ENCODE measurements at places on chromosomes 3 and 15. TPM values are rescaled to one million over a fixed set of nuclear protein-coding genes. Genes with fewer than 3 reads are reported as not detected.

ASB14 gene
- total RNA-seq: not detected

C3orf20 gene
- total RNA-seq: under 0.01 TPM

CCR9 gene
- not detected for total RNA-seq

ATP13A5 gene
- total RNA-seq: not detected

SIDT1 gene
- total RNA-seq: not detected

LRRC58 gene
- total RNA-seq: 12.6 TPM

WNT7A gene
- 0.60 TPM for total RNA-seq

NR1I2 gene
- total RNA-seq: not detected

IMPG2 gene
- total RNA-seq: 0.23 TPM

SLC12A1 gene
- not detected for total RNA-seq

SLC28A2 gene
- total RNA-seq: not detected

SNRK gene
- 11.8 TPM for total RNA-seq

SIN3A gene
- 45.0 TPM for total RNA-seq

JAGN1 gene
- 31.5 TPM for total RNA-seq

ADAMTS7 gene
- total RNA-seq: 8.9 TPM

TMCO5A gene
- total RNA-seq: not detected

ZIC1 gene
- 1.6 TPM for total RNA-seq

CNTN3 gene
- total RNA-seq: 3.5 TPM

HRG gene
- not detected for total RNA-seq

EFCAB12 gene
- not detected for total RNA-seq

EHHADH gene
- 3.2 TPM for total RNA-seq

ZNF445 gene
- total RNA-seq: 9.1 TPM

CP gene
- total RNA-seq: 30.1 TPM

GABPB1 gene
- 50.3 TPM for total RNA-seq

TMEM41A gene
- 7.4 TPM for total RNA-seq

KBTBD8 gene
- total RNA-seq: 4.7 TPM

GOLGA8M gene
- 0.45 TPM for total RNA-seq

SYNPR gene
- not detected for total RNA-seq

CHRNA5 gene
- total RNA-seq: 0.53 TPM

AADAC gene
- 1.8 TPM for total RNA-seq

GPR27 gene
- total RNA-seq: 0.08 TPM

DPPA2 gene
- total RNA-seq: not detected

STRA6 gene
- total RNA-seq: 26.2 TPM

GP9 gene
- not detected for total RNA-seq

ZDHHC19 gene
- total RNA-seq: not detected

SLC6A11 gene
- not detected for total RNA-seq

MYO5C gene
- under 0.01 TPM for total RNA-seq

THAP10 gene
- 0.35 TPM for total RNA-seq

SNRPN gene
- total RNA-seq: 147 TPM

MORC1 gene
- not detected for total RNA-seq

VGLL3 gene
- total RNA-seq: 2.9 TPM

FAM107A gene
- total RNA-seq: under 0.01 TPM

GOLGA6L9 gene
- 3.9 TPM for total RNA-seq

ANKUB1 gene
- total RNA-seq: not detected

SCN11A gene
- under 0.01 TPM for total RNA-seq

RBPMS2 gene
- not detected for total RNA-seq

PRKCD gene
- 7.7 TPM for total RNA-seq

GABRR3 gene
- total RNA-seq: not detected

C2CD4A gene
- total RNA-seq: not detected

NAA80 gene
- total RNA-seq: 1.8 TPM

DUT gene
- total RNA-seq: 34.2 TPM

GASK1A gene
- total RNA-seq: 0.94 TPM

CMTM7 gene
- total RNA-seq: 3.0 TPM

NUSAP1 gene
- total RNA-seq: 3.6 TPM

PLAAT1 gene
- total RNA-seq: not detected

PROK2 gene
- total RNA-seq: not detected

PTH1R gene
- total RNA-seq: 0.15 TPM

SLC22A14 gene
- total RNA-seq: 0.23 TPM

LMAN1L gene
- not detected for total RNA-seq

Data from smooth muscle cell of the coronary artery (primary cell).